ENCODE measurements at places on chromosomes 11 and 22. TPM values are rescaled to one million over a fixed set of nuclear protein-coding genes. Genes with fewer than 3 reads are reported as not detected.

DNA sequence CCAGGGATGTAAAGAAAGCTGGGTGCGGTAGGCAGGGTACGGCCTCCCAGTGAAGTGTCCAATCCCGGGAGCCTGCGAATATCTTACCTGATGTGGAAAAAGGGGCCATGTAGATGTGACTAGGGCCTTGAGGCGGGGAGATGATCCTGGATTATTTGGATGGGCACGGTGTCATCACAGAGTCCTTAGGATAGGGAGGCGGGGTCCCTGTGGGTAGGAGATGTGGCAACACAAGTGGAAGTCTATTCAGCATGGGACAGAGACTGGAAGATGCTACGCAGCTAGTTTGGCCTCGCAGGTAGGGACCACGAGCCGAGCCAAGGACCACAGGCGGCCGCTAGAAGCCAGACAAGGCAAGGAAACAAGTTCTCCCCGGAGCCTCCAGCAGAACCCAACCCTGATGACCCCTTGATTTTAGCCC is 46.4 kb upstream of the SHANK2 start:
- no peak for DNase-seq

- DNase-seq, result no peak
These were observed 10.7 kb upstream of the ARL14EP start for GRCh38 chr11:30312243-30312642.

GRCh38 chr22:48630848-48631247 is 1196.8 kb downstream of the BRD1 start:
- DNase-seq, result no peak

- DNase-seq, result no peak
These were observed 243.6 kb downstream of the NELL1 start for GRCh38 chr11:20912922-20913512.

- DNase-seq, result no peak
These were observed 56.5 kb downstream of the MIAT start for GRCh38 chr22:26713823-26714449.

DNA sequence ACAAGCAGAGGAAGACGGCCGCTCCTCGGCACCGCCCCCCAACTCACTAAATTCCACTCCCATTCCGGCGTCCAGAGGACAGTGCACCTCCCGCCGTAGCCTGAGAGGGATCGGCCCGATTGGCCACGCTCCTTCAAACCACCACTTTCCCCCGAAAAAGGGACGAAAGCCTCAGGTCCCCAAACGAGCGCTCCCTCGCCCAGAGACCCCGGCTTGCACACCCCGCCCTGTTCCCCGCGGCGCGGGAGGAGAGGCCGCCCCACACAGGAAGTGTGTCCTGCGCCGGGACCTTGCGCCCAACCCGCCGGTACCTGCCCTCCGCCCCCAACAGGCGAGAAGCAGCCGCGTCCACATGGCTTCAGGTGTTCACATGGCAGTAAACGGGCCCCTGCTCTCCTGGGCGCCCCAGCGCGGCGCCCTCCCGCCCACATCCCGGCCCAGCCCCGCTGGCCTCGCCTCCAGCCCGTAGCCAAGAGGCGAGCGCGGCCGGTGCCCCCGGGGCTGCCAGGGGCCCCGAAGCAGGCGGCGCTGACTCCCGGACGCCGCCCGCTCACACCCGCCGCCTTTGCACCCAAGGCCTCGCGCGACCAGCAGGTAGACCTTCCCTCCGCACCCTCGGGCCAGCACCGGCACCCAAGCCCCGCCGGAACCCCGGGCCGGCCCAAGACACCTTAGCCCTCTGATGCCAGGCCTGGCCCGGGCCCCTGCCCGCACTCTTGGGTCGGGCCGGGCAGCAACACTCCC is 849 bp downstream of the TCF20 start:
- DNase-seq, result no peak

DNA sequence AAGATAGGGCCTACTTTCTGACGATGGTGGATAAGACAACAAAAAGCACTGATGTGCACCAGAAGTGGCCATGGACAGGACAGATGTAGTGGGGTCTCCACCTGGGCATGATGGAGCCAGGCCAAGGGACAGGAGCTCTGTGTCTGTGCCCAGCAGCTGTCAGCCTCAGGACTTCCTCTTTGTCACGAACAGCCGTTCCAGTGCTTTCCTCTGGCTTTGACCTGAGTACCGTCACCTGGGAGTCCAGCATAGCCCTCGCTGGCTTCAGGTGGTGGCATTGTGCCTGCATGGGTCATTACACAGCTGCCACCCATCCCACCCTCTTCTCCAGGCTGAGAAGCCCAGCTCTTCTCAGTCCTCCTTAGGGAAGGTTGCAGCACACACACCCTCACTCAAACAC is 137.8 kb downstream of the GRIK4 start:
- DNase-seq, result no peak

DNA sequence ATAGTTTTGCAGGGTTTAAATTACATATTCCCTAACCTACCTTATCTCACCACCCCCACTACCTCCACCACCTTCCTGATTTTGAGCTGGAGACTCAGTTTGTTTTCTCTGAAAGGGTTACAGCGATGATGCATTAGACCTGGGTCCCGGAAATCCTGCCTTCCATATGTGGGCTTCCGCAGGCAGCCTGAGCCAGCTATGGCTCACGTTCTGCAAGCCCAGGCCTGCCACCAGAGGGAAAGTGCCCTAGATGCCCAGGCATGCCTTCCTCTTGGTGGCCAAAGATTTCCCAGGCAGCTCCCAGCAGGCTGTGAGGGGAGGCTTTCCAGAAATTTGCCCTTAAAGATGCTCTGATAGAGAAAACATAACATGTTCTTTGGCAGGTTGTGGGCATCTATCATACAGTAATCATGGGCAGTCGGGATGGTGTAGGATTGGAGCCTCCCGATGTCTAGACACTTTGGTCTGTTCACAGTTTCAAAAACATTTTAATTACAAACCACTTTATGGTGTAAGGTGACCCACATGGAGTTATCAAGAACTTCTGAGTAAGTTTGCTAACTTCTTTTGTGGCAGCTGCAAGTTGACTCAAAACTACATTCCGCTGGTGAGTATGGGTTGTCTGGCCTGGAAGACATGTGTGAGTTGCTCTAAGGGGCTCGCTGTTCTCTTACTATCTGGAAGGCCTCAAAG is 79.3 kb downstream of the MICAL2 start:
- no peak for DNase-seq

DNA sequence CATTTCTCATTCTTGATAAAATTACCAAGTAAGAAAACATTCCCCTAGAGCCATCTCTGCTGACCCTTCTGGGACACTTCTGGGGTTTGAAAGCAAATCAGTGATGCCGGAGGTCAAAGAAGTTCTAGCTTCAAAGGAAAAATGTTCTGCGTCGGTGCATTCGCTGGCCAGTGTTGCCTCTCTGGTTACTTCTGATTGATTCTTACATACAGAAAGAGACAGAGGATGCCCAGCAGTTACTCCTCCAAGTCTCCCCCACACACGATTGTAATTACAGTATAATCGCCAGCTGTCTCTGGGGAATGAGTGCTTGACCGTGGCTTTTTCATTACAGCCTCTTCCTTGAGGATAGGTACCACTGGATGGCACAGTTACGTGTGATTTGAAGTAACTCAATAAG is 150.9 kb downstream of the SNX19 start:
- DNase-seq, result no peak

GRCh38 chr11:47061429-47062178 is 115.1 kb downstream of the ARFGAP2 start:
- DNase-seq, result no peak

- DNase-seq, result no peak
These were observed 22.5 kb upstream of the ELF5 start for GRCh38 chr11:34536056-34536455.

GRCh38 chr11:6894097-6894496 is 1.8 kb upstream of the OR2D2 start:
- no peak for DNase-seq

DNA sequence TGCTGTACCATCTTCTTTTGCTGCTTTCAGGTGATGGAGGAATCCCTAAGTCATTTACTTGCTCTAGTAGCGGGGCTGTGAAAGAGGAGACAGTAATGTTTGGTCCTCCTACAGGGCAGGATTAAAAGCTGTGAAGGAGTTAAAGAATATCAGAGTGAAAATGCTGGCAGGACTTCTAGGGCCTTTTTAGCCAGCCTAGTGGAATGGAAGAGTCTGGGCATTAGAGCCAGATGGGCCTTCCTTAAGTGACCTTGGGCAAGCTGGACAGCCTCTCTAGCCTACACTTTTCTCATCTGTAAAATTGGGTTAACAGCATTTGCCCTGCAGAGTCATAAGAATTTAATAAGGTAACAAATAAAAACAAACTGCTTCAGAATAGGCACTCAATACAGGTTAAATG is 114.7 kb downstream of the RBFOX2 start:
- DNase-seq, result no peak

DNA sequence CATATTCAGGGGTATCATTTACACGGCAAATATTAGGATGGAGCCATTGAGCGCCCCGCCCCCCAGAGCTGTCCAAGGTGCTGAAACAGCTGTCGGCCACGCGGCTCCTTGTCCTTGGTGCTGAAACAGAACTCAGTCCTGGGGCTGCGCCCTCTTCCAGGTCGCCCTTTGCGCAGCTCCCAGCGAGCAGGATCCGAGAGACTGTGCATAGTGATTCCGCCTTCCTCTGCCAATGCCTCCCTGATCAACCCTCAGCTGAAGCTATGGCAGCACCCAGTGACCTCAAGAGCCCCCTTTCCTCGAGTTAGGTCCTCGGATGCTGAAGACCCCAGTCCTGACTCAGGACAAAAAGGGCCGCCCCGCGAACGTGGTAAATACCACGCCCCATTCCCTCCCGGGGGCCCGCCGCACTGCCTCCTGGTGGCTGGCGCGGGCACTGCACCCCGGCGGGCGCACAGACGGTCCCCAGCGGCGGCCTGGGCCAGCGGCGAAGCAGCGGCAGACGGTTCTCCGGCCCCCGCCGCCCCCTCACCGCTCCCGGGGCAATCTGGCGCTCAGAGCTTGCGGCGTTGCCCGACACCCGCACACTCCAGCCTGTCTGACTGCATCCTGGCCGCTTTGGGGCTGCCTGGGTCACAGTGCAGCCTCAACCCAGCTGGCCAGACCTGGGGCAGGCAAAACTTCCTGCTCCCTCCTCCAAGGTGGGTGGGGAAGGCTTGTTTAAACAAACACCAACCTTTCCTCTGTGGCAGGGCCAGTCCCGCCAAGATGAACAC is 13.4 kb downstream of the SYT7 start:
- DNase-seq, result peak; percentile 81

DNA sequence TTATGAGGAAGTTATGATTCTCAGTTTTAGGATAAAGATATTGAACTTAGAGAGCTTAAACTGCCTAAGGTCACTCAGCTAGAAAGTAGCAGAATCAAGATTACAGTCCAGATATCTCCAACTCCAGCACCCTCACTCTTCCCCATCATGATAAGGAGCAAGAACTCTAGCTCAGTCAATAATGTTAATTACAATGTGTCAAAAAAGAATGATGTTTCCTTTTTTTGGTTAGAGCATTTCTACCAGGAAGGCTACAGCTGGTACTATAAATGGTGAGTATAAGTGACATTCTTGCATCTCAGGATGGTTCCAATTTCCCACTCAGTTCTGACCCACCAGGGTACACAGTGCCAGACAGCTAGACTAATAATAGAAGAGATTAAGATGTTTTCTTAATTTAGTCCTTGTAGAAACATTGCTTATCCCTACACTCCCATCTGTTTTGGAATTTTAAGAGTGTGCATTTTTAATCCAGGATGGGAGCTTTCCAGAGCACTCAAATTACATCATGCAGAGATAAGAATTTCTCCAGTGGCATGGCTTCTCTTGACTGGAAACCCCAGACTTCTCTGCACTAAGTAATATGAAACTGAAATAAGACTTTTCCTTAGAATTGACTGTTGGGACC is 21.6 kb upstream of the BBOX1 start:
- DNase-seq, result no peak

- peak; percentile 19 for DNase-seq
These were observed 11.5 kb downstream of the P2RX3 start for GRCh38 chr11:57349491-57350274.

DNA sequence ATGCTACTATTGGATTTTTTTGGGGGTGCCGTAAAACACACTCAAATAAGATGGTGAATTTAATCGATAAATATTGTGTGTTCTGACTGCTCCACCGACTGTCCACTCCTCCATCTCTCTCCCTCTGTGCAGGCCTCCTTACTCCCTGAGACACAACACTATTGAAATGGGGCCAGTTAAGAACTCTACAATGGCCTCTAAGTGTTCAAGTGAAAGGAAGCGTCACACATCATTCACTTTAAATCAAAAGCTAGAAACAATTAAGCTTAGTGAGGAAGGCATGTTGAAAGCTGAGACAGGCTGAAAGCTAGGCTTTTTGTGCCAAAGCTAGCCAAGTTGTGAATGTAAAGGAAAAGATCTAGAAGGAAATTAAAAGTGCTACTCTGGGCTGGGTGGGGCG is 156.7 kb downstream of the CTTN start:
- DNase-seq, result no peak

DNA sequence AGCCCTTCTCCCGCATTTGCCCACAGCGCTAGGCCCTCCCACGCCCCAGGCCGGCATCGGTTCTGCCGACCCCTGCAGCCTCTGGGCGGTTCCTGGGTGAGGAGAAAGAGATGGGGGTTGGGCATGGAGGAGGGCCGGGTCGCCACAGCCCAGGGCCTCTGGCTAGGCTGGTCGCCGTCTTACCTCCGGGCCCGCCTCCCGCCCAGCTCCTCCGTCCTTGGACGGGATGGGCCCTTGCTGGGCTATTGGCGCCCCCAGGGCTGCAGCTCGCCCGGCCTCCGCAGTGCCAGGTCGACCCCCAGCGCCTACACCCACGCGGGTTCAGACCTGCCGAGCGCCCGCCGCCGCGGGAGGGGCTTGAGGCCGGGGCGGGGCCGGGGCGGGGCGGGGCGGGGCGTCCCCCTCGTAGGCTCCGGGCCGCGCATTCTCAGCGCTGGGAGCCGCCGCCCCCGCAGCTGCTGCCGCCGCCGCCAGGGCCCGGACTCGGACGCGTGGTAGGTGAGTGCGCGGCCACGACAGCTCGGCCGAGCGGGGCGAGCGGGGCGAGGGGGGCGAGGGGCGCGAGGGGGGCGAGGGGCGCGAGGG is at the start of gene CD151:
TSS of gene CD151 (plus strand) at position 424 of the 585 bp plus-strand sequence. CDS start 3,118 bp downstream, outside the sequence.
- no peak for DNase-seq

- DNase-seq, result no peak
These were observed 1.0 kb downstream of the ARHGAP8 start for GRCh38 chr22:44753189-44754042.

- no peak for DNase-seq
These were observed 441 bp downstream of the TCN2 start for GRCh38 chr22:30607300-30607930.

- no peak for DNase-seq
These were observed 115.6 kb downstream of the CSTPP1 start for GRCh38 chr11:47052165-47052564.

- DNase-seq, result no peak
These were observed 82.9 kb upstream of the UBASH3B start for GRCh38 chr11:122572592-122572991.

GRCh38 chr11:13287036-13287435 is 9.4 kb downstream of the BMAL1 start:
- DNase-seq, result no peak

The TMEM86A gene
- 1.9 TPM for polyA plus RNA-seq

The MYBPC3 gene
- 0.55 TPM for polyA plus RNA-seq

The LRRC10B gene
- polyA plus RNA-seq, result 2.7 TPM

The ENTHD1 gene
- polyA plus RNA-seq, result 1.2 TPM

The CAPN5 gene
- 3.0 TPM for polyA plus RNA-seq

The UBASH3B gene
- polyA plus RNA-seq, result 11.2 TPM

The BIRC3 gene
- 73.7 TPM for polyA plus RNA-seq

The KRTAP5-10 gene
- polyA plus RNA-seq, result 0.16 TPM

The OR5B21 gene
- not detected for polyA plus RNA-seq

The USP2 gene
- 1.2 TPM for polyA plus RNA-seq

The MUC2 gene
- under 0.01 TPM for polyA plus RNA-seq

The CNTN5 gene
- polyA plus RNA-seq, result 0.07 TPM

The ASPHD2 gene
- 2.9 TPM for polyA plus RNA-seq
